ENCODE measurements at places on chromosomes 1 and 21.
A peak's percentile ranks its signal among the peaks of the same experiment; 100 is the strongest.

GRCh38 chr1:27556435-27556780 is 47.5 kb downstream of the AHDC1 start:
- no peak for DNase-seq

GRCh38 chr1:201593200-201593921 is 54.4 kb downstream of the NAV1 start:
- no peak for DNase-seq

DNA sequence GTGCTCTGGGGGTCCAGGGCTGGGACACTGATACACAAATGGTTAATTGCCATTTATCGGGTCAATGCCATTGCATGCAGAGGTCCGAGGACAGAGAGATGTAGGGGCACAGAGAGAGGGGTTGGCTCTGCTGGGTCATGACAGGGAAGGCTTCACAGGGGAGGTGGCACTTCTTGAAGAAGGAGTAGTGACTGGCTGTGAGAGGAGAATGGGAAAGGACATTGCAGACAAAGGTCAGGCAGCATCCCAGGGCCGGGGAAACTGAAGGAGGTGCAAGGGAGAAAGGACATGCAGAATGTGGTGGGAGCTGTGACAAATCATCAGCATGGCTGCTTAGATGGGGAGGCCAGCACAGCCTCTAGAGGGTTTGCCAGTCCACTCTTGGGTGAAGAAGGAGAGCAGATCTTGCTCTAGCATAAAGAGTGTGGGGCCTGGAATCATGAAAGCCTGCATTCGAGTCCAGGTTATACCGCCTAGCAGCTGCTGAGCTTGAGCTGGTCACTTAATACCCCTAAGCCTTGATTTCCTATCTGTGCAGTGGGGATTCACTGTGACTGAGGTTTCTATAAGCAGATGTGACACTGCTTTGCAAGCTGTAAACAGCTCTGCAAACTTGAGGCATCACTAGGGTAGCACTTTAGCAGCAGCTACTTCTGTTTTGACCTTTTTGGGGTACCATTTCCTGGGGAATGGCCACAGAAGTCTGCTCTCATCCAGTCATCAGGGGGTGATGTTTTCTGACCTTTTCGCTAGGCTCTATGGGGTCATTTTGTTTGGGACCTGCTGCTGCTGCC is 59.2 kb upstream of the EPS8L3 start:
- no peak for DNase-seq

- no peak for DNase-seq
These were observed 34.1 kb downstream of the PDPN start for GRCh38 chr1:13617773-13618172.

DNA sequence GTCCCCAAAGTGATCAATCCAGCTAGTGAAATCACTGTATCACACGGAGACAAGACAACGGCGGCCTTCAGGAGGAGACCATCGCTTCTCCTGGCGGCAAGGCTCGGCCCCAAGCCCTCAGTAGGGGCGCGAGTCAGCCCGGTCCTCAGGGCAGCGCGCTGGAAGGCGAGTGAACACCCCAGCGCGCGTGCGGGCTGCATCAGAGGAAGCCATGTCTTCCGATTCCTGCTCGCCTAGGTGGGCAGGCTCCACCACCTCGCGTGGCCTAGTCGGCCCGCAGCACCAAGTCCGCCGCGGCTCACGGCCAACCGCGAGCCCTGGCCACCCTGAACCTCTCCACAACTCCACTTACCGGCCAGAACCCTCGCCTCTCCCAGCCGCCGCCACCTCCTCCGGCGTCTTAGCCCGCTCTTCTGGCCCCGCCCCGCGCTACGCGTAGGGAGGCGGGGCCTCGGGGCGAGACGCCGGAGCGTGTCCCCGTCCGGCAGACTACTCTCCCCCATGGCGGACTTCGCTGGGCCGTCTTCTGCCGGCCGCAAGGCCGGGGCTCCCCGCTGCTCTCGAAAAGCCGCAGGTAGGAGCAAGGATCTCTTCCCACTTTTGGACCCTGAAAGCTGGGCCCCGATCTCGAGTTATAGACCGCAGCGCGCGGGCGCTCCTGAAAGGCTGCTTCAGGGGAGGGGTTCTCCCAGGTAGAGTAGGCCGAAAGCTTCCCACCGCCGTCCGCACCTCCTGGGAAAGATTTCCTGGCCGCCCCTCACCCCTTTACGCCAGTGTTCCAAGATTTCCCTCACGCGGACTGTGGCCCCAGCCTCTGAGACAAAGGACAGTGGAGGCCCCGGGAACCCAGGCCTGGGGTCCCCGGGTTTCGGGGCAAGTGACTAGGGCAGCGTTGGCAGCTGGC is at the start of the genes GLMN and RPAP2:
Gene GLMN (minus strand): TSS at position 415 of the 904 bp plus-strand sequence. CDS start 988 bp downstream, outside the sequence.
Gene RPAP2 (plus strand): TSS at position 487 of the 904 bp plus-strand sequence. CDS start 15 bp downstream, at position 502.
- peak; percentile 90 for DNase-seq

- DNase-seq, result no peak
These were observed 17.4 kb upstream of the DDOST start for GRCh38 chr1:20678599-20678998.

DNA sequence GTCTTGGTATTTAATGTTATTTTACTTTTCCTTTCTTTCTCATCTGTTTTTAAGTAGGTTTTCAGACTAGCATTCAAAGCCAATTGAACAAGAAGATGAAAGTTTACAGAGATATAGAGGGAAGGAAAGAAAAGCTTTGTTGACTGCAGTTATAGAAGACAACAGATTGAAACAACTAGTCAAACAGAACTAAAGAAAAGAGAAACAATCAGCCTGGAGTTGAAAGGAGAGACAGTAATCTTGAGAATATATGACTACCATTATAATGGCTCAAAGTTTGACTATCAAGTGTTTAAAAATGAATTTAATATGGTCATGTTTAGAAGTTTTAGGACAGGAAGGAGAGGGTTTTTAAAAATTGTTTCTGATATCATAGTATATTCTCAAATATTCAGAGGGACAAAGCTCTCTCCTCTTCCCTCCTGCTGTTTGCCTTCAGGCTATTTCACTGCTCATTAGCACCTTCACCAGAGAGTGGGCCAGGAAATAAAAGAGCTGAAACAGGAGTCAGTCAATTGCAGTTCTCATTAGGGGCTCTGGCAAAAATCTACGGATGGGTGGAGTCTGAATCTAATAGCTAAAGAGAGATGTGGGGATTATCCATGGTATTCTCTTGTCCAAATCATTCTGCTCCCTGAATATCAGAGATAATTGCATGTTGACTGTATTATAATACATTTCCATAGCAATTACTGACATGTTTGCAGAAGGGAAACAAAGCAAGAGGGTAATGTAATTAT is 577.8 kb downstream of the BRINP3 start:
- DNase-seq, result no peak

GRCh38 chr1:24705260-24706073 is 39.8 kb upstream of the CLIC4 start:
- peak; percentile 68 for DNase-seq

GRCh38 chr1:246678816-246679793 is 45.1 kb upstream of the SCCPDH start:
- DNase-seq, result no peak

DNA sequence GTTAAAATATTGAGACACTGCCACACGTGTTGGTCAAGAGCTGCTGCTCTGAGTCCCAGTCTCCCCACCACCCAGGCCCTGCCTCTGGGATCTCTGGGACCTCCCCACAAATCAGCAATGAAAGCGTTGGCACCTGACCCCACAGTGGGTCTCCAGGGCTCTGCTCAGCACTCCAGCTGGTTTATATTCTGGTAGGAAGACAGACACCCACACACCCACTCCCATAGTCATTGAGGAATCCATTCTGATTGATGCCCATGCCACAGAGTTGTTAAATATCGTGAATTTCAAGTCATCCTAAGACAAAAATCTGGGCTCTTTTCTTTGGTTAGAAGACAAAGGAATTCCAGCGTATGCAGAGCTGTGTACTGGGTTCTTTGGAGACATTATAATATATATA is 91.6 kb downstream of the KIF26B start:
- DNase-seq, result no peak

DNA sequence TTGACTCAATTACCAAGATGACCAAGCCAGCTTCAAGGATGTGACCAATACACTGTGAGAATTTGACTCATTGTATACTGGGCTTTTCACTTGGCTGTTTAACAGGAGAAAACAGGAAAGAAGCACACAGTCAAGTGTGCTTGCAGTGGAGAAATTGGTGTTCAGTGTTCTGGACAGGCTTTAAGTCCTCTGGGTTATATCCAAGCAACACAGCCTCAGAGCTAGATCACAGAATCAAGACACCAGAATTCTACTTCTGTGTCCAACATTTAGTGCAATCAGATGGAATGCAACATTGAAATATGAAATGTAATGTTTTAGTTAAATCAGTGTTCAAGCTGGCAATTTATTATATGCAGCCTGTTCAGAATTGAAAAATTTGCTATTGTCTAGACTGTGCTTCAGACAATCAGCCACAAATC is 694.4 kb downstream of the LTN1 start:
- DNase-seq, result no peak

DNA sequence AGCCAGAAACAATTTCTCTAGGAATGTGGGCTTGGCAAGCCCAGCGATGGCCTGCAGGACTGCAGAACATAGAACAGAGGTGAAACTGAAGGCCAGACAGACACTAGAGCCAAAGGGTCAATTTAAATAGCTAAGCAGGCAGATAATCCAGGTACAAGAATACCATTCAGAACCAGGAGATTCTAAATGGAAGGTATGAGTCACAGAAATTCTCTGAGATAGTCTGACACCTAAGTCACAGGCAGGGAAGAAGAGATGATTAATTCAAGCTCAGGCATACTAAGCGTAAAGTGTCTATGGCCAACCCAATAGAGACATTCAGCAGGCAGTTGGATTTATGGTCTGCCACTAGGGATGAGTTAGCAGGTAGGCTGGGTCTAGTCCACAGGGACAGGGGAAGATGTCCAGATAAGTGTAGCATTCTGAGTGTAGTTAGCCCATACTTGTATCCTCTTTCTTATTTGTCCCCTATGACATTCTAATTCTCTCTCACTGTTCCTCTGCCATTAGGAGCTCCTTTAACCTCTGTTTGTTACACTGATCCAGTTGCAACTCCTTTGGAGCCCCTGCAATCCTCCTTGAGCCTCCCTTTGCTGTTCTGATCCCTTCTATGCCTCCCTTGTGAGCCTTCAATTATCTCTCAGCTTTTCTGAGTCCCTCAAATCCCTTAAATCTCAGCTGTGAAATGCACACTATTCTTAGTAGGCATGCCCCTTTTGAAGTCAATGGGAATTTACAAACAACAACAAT is 383.8 kb downstream of the LMO4 start:
- no peak for DNase-seq

GRCh38 chr21:45555557-45556301 is 13.5 kb upstream of the SLC19A1 start:
- DNase-seq, result peak; percentile 88

- no peak for DNase-seq
These were observed 10.4 kb upstream of the GJA8 start for GRCh38 chr1:147892216-147892615.

- no peak for DNase-seq
These were observed 64.5 kb downstream of the PLPPR5 start for GRCh38 chr1:98940069-98940721.

GRCh38 chr21:38355353-38355752 is 98.6 kb downstream of the KCNJ15 start:
- no peak for DNase-seq

GRCh38 chr1:224851210-224851847 is 78.1 kb upstream of the DNAH14 start:
- no peak for DNase-seq
